ENCODE measurements at places on chromosomes 2 and 18.

GRCh38 chr2:117679952-117680351 is 134.5 kb upstream of the DDX18 start:
- DNase-seq: no peak

GRCh38 chr2:137983581-137983980 is 19.3 kb downstream of the HNMT start:
- no peak for DNase-seq

GRCh38 chr2:68762100-68762499 is 27.5 kb downstream of the ARHGAP25 start:
- no peak for DNase-seq

DNA sequence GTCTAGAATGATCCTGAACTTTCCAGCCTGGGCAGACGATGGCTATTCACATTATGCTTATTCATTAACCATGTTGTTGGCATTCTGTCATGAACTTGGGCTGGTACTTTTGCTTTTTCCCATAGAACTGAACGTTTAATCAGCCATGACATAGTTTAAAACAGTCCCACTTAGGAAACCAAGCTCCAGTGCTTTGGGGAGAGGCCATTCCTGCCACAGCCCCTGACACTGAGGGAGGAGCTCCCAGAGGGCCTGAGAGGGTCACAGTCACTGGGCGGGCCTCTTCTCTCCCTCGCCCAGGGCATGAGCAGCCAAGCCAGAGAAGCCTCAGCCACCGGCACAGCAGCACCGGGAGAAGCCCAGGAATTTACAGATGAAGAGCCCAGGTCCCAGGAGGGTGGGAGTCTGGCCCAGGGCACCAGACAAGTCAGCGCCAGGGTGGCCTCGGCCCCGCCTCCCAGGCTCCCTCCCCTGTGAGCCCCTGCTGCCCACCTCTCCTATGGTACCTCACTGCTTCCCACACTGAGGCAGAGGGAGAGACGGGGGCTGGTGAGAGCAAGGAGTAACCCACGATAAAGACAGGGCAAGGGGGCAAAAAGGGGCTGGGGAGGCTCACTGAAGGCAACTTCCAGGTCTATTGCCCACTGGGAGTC is 33.6 kb downstream of the MAL start:
- no peak for DNase-seq

- DNase-seq: peak; percentile 7
These were observed 87.8 kb upstream of the ERBB4 start for GRCh38 chr2:212626371-212626918.

GRCh38 chr2:237058423-237058822 is 27.3 kb upstream of the COPS8 start:
- no peak for DNase-seq

- no peak for DNase-seq
These were observed 153.6 kb downstream of the NRP2 start for GRCh38 chr2:205835923-205836322.

- no peak for DNase-seq
These were observed 5.6 kb downstream of the DSC1 start for GRCh38 chr18:31156821-31157763.

Measured in GM12865 (cell line).